Stimulated activated CD4-positive, alpha-beta T cell treated with anti-CD3 and anti-CD28 coated beads, Interleukin-1b, Interleukin-23, amount 100 ng/mL, for 1 hour (primary cell): ENCODE measurements at places on chromosomes 3 and 15.

GRCh38 chr3:188673646-188674186, 498.1 kb upstream of the TPRG1 start:
- no peak for DNase-seq

GRCh38 chr3:36227980-36228379, 152.3 kb upstream of the STAC start:
- DNase-seq, result no peak

DNA sequence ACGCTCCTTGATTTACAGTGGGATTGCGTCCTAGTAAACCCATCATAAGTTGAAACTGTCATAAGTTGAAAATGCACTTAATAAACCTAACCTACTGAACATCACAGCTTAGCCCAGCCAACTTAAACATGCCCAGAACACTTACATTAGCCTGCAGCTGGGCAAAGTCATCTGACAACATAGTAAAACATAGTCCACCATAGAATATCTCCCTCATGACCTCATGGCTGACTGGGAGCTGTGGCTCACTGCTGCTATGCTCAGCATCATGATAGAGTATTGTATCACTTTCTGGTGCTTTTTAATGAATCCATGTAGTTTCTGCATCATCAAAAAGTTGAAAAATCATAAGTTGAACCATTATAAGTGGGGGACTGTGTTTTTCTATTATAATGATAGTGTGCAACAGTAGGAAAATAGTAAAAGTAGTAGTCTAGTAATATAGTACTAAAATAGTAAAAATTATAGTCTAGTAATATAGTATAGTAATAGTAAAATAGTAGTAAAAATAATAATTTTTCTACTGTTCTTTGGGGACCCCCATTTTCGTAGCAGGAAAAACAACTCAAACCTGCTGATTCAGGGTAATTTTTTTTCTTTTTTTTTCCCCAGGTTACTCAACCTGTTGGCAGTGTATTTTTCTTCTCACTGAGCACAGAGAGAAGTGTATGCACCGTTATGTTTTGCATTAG, 233.5 kb downstream of the MYRIP start:
- no peak for DNase-seq

GRCh38 chr15:79970624-79971434, at the start of gene BCL2A1:
Gene BCL2A1, minus strand, starts transcription at chr15:79971196. Its CDS starts 77 bp downstream, at chr15:79971119.
- DNase-seq, result peak; percentile 27

DNA sequence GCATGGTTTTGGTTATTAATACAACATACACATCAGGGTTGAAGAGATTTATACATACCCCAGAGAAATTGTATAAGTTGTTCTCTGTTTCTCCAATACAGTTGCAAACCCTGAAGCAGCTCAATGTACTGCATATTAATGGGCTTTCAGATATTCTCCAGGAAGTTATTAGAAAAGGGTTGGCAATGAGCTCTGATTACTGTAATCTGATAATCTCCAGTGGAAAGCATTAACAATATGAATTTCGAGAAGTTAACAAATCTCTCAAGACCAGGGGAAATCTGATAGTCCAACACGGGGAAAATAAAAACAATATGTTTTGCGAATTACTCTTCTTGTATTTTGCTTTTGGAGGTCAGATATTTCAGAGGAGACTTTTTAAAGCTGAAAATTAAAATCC, 950.1 kb downstream of the TBL1XR1 start:
- no peak for DNase-seq

DNA sequence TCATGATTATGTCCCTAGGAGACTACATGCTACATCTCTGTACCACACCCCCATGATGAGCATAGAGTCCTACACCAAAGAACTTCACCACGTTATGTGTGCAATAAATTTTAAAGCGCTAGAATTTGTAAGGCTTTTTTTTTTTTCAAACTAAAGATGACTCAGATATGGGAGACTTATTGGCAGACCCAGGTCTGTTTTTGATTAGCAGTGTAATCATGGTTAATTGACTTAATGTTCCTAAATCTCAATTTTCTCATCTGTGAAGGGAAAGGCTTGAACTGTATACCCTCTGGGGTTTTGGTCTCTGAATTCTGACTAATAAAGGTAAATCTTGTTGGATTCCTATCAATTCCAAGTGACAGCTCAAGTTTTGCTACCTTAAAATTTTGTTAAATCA, 26.4 kb downstream of the ABI3BP start:
- DNase-seq, result no peak

DNA sequence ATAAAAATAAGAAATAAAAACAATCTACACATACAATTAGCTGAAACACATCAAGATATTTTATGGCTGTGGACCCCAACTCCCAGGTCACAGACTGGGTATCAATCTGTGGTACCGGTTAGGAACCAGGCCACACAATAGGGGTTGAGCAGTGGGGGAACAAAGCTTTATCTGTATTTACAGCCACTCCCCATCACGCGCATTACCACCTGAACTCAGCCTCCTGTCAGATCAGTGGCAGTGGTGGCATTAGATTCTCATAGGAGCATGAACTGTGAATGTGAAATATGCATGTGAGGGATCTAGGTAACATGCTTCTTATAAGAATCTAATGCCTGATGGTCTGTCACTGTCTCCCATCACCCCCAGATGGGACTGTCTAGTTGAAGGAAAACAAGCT, 17.7 kb upstream of the DNAJC19 start:
- no peak for DNase-seq

DNA sequence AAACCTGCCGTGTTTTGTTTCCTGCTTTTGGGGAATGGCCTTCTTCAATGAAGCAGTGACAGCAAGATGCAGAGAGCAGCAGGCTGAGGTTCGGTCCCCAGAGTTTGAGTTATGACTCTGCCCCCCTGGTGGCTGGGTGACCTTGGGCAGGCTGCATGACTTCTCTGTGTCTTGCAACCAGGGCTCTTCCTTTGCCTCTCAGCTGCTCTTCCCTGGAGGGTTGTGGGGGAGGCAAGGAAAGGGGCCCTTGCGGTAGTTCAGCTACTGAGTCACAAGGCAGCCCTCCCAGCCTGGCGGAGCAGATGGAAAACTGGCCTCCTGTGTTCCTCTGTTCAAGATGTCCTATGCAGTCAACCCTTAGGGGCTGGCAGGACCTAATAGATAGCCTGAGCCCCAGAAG, 17.1 kb downstream of the CTXND1 start:
- DNase-seq, result no peak

DNA sequence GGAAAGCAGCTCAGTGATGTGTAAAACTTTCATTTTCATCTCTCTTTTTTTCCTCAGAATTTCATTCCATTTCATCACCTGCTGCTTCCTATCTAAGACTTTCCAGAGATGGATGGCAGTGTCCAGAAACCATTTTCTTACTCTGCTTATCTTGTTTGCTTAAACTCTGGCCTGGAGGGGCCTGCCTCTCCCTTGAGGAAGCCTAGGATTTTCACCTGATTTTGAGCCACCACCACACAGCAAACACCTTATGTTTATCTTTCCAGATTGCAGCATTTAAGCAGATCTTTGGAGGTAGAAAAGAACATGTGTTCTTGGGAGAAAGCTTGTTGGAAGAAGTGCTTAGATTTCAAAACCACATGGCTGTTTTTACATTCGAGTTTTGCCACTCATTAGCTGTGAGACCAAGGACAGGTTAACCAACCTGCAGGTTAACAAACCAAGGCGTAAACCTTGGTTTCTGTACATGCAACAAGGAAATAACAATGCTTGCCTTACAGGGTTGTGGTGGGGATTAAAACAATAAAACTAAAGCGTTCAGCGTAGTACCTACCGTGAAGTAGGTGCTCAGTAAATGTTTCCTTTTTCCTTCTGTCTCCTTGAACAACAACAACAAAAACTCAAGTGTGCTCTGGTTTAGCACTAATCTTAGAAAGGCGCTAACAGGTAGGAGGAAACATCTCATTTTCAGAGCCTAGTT, 120.3 kb downstream of the CLSTN2 start:
- DNase-seq, result no peak

DNA sequence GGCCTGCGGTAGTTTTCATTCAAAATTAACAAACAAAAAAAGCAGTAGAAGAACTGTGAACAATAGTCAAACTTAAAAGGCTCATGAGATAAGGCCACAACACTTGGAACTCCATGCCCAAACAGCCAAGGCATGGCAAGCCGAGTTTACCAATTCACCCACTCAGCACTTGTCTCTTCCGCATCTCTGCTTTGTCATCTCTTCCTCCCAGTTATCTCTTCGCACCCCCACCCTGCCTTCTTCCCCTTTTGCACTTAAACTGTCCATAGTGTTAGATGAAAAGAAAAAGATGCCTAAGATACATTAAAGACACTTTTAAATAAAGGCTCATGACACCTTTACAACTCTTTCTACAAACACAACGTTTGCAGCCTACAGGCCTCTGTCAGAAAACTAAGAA, 11.1 kb downstream of the TLE3 start:
- DNase-seq, result no peak

GRCh38 chr15:84598993-84599392, 1.8 kb upstream of the ZSCAN2 start:
- no peak for DNase-seq

- DNase-seq, result no peak
Measured at GRCh38 chr3:121443456-121443855, 102.3 kb downstream of the POLQ start.

GRCh38 chr3:54856271-54856670, 71.6 kb downstream of the LRTM1 start:
- no peak for DNase-seq

GRCh38 chr15:26628071-26628470, 144.8 kb downstream of the GABRB3 start:
- no peak for DNase-seq

- no peak for DNase-seq
Measured at GRCh38 chr15:73403171-73403570, 34.4 kb upstream of the HCN4 start.

- DNase-seq, result no peak
Measured at GRCh38 chr3:195551381-195551978, 8.4 kb upstream of the PPP1R2 start.

DNA sequence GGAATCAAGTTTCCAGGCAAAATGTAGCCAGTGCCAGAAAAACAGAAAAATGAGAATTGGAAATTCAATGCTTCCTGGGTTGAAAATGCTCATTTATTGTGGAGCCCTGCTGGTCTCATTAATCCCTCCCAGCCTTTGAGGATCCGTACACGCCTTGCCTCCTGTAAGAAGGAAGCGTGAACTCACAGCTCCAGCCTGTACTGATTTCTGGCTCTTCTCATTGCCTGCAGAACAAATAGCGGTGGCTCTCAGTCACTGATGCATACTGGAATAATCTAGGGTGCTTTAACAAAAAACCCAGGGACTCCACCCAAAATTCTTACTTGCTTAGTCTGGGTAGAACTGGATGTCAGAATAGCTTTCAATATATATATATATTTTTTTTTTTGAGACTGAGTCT, 29.3 kb upstream of the SLC24A5 start:
- DNase-seq, result no peak

DNA sequence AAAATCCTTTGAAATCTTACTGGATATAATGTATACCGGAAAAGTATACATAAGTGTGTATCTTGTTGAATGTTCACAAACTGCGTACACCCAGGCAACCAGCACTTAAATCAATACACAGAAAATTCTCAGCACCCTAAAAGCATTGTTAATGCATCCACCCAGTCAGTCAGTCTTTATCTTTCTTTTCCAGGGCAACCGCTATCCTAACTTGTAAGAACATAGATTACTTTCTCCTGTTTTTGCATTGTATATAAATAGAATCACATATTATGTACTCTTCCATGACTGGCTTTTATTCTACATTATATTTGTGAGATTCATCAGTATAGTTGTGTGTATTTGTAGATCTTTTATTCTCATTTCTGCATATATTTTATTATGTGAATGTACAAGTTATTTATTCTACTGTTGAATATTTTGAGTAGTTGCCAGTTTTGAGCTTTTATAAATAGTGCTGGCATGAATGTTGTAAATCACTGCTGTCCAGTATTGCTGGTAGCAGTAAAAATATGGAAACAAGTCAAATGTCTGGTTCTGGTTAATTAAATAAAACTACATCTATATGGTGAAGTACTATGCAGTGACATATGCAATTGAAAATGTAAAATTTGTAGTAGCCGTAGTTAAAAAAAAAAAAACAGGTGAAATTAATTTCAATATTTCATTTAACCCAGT, 62.1 kb downstream of the PDCD6IP start:
- no peak for DNase-seq

GRCh38 chr15:48966595-48967301, 3.0 kb upstream of the SHC4 start:
- DNase-seq, result no peak

DNA sequence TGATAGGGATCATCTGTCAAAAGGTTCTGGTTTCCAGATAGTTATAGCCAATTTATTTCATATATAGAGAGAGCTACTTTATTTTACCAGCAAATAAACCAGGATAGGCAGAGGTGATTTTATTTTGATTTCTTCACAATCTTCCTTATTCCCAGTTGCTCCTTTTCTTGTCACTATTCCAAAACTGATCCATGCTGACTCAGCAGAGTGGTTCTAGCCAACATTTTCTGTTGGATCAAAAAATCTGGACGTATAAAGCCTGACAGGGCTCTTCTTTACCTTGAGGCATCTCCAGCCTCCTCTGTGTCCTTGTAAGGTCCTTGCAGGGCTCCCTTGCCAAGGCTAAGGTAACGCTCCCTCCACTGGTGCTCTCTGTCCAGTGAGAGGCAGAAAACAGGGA, 15.8 kb downstream of the HDC start:
- no peak for DNase-seq

GRCh38 chr3:99128725-99129505, 227.4 kb upstream of the DCBLD2 start:
- no peak for DNase-seq

DNA sequence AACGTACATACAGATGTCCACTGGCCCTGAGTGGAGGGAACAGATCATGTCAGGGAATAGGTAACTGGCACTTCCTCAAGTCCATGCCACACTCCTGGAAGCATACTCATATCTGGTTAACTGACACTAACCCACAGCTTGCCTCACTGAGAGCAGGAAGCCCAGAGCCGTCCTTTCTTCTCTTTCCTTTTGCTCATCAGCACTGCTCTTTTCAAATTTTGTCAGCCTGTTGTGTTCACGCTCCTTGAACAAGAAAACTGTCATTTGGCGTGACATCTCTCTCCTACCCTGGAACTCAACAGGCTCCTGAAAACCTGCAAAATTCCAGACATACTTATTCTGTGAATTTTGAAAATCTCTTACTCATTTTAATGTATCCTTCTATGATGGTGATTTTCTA, 360.2 kb downstream of the MAGI1 start:
- DNase-seq, result no peak

DNA sequence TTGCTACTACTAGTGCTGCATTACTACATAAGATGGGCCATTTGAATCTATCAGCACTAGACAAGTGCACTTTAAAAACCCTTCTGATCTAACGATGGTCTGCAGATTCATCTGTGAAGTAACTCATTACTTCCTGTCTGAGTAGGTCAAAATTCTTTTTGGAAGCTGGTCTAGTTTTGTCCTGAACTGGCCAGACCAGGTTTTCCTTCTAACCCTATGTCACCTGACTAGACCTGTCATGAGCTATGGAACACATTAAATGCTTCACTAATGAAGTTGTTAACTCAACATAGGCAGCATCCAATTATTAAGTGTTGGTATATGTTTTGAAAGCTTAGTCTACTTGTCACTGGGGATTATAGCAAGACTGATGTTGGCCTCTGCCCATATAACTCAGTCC, 10.1 kb upstream of the RBM5 start:
- DNase-seq, result no peak
